Stimulated activated CD4-positive, alpha-beta T cell treated with anti-CD3 and anti-CD28 coated beads, Interleukin-1b, Interleukin-23, amount 100 ng/mL, for 4 hours (primary cell): ENCODE measurements at places on chromosomes 2 and 18.

- DNase-seq = no peak
These were observed 201.6 kb downstream of the HDAC4 start for GRCh38 chr2:239199041-239199768.

GRCh38 chr2:72846171-72847095, 20.6 kb upstream of the EXOC6B start:
- DNase-seq = no peak

- DNase-seq = no peak
These were observed 118.1 kb downstream of the EPB41L3 start for GRCh38 chr18:5425721-5426120.

- DNase-seq = no peak
These were observed 86.1 kb downstream of the MSH2 start for GRCh38 chr2:47488870-47489584.

DNA sequence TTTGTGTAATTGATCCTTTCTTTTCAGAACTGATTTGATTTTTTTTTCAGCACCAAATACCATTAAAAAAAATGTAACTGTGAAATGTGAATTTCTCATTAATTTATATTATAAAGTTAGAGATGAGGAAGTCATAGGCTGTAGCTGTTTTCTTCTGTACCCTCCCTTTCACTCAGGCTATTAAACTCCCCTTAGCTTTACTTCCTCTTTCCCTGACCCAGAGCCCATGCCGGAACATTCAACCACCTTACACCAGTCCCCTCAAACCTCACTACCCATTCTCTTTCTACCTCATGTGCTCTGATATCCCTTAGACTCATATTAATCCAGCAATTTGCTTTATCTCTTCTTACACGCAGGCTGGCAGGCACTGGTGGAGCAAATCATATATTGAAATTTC, 12.4 kb downstream of the GALNT5 start:
- DNase-seq = no peak

GRCh38 chr2:39573276-39573675, 92.4 kb upstream of the TMEM178A start:
- DNase-seq = no peak

DNA sequence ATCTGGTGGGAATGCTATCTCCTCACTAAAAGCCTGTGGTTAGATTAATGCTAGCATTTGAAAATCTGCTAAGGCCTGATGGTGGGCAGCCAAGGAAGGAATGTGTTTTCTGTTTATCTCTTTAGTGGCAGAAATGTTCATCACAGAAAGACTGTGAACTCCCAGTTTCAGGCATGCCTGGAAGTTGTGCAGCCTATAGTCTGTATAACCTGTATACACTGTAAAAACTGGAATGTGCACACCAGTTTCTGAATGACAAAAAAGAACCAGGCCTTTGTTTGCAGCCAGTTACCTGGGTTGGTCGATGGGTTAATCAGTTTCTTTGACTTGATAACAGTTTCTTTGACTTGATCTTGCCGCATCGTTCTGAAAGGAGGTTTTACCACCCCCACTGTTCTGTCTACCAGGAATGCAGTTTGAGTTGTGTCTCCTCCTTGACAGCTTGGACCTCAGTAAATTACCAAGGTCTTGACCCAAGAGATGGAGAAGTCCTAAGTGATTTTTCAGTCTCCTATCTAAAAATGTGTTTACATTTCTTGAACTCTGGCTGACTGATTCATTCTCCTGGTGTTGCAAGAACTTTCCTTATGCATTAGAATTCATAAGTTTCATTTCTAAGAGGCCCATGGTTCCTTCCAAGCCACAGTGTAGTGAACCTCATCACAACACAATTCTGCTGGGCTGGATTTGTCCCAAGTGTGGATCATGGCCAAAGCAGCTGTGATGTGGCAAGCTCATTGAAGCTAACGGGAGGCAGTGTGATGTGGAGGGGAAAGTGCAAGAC, 62.2 kb downstream of the KIAA2012 start:
- DNase-seq = no peak
